ENCODE measurements at places on chromosomes 13 and 19.
A peak's percentile ranks its signal among the peaks of the same experiment; 100 is the strongest.

DNA sequence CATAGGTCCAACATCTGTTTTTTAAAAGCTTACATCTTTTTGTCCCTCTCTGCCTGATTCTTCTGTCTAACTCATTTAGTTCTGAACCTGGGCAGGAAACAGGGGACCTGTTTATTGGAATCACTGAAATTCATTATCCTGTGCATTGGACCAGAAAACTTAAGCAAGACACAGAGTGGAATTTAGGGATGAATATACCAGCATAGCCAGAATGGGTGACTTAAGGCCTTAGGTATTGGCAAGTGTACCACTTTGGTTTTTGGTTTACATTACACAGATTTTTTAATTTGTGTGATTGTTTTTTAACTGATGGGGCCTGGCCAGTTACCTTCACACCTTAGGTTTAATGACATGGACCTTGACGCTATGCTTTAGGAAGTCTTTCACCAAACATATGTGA, 232.5 kb downstream of the GPC5 start:
- DNase-seq = no peak

DNA sequence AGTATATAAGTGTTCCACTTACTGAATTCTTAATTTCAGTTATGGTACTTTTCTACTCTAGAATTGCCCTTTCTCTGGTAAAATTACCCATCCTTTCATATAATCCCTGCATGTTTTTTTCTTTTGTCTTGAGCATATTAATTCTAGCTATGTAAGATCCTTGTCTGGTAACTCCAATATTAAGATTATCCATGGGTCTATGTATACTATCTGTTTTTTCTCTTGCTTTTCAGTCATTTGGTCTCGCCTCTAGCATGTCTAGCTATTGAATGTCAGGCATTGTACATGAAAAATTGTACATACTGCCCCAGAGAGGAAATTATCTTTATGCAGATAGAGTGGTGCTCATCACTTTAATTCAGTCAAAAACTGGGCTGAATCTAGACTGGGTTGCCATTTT, 50.4 kb upstream of the CALM3 start:
- no peak for DNase-seq

DNA sequence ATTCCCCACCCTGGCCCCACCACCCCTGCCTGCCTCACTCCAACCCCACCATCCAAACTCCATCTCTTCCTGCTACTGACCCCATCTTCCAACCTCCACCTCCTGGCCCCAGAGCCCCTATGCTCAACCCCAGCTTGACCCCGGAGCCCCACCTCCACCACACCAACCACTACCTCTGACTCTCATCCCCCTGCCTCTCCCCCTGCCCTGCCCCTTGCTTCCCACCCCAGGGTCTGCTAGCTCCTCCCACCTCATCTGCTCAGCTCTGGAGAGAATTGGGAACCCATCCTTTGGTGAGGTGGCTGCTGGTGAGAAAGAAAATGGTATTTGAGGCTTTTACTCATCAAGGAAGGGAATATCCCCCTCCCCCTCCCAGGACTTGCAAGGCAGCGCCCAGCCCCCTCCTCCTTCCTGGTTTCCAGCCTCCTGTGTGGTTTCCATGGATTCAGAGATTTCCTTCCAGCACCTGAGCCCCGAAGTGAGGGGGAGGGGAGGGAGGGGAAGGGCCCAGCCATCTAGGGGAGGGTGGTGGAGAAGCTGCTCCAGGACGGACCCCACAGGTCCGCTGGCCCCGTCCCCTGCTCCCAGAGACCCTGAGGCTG, 11.4 kb upstream of the PEPD start:
- DNase-seq = no peak

- peak; percentile 82 for DNase-seq
Measured at GRCh38 chr13:79867254-79867653, 386.3 kb downstream of the NDFIP2 start.

GRCh38 chr19:35155441-35155840, 906 bp downstream of the FXYD5 start:
- DNase-seq = no peak

DNA sequence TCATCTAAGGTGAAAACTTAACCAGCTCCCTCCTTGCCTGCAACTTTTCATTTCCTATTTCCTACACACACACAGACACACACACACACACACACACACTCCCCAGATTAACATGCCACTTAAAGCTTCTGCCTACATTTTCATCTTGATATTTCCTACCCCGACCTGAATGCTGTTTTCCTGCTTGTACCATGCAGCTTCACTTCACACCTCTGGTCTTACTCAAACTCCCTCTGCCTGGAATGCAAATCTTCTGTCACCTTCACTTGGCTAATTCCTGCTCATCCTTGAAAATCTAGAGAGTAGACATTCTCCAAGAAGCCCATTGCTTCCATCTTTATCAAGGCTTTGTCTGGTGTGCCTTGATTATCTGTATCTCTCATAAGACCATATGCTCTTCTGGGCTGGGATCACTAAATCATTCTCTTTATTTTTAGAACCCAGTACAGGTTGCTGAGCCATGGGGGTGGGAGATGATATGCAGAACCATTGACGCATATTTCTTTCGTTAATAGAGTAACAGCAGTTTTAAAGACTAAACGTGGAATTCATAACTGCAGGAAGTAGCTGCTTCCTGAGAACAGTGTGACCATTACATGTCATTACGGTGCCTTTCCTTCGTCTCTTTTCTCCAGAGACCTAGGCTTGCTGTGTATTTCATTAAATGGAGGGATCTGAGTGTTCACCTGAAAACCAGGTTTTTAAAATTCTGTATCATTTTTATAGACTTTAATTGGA, 37.7 kb downstream of the CNMD start:
- no peak for DNase-seq

- no peak for DNase-seq
Measured at GRCh38 chr19:41325947-41326706, 16.2 kb downstream of the CCDC97 start.

DNA sequence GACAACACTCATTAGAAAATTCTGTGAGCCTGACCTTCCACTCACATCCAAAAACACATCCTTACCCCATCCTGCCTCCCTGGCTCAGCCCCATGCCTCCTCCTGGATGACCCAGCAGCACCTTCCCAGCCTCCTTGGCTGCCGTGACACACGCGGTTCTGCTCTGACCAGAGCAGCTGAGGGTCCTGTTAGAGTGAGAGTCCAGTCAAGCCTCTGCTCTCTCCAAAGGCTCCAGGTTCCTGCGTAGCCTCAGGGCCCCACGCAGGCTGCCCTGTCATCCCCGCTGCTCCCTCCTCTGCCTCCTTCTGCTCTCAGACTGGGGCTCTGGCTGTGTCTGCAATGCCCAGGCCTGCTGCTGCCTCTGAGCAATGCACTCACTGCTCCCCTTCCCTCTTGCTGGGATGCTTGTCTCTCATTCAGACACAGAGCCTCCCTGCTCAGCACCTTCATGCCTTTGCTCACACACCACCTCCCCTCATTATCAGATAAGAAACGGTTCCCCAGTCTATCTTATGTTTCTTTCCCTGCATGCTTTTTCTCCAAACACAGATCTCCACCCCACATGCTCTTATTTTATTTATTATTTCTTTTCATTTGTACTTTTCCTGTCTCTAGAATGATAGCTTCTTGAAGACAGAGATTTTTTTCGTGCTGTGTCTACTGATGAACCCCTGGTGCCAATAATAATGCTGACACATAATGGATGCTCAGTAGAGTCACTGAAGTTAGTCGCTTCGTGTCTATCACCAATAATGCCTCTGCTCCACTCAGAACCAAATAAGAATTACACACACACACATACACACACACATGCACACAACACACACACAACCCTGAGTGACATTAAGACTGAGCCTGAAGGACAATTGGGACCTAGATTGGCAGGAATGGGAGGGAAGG, 10.2 kb upstream of the SIGLEC6 start:
- no peak for DNase-seq

- DNase-seq = no peak
Measured at GRCh38 chr19:37251308-37252229, 33.6 kb downstream of the ZNF383 start.

- DNase-seq = no peak
Measured at GRCh38 chr13:41660411-41660810, 203.1 kb downstream of the RGCC start.

DNA sequence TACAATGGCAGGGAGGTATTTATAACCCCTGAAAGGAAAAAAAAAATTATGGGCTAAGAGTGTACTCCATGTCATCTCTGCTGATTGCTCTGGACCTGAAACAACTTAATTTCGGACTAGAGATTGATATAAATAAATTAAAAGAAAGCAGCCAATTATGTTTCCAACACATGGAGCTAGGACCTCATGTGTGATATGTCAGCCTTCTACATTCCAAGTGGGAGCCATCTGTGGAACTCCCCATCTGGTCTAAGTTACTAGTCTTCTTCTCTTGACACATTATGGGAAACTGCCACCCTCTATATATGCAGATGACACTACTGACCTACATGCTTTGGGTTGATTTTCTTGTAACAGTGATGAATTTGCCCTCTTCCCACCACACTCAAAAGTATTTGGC, 86.1 kb downstream of the FLT1 start:
- DNase-seq = no peak

DNA sequence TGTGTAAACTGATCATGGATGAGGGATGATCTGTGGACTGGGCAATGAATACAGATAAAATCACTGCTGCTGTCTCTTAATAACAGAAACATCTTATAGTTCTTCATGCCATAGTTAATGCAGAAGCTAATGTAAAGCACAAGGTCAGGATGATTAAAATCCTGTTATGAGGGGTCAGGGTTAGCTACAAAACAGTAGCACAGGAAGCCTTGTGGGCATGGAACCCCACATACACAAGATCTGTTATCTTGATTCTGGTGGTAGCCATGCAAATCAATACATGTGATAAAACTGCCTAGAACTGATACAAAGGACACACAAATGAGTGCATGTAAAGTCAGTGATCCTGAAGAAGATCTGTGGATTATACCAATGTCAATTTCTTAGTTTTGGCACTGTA, 96.4 kb downstream of the KLF12 start:
- DNase-seq = no peak

- no peak for DNase-seq
Measured at GRCh38 chr13:76245920-76246319, 609.8 kb downstream of the LMO7 start.

GRCh38 chr19:23822735-23823134, 64.0 kb upstream of the ZNF681 start:
- no peak for DNase-seq

DNA sequence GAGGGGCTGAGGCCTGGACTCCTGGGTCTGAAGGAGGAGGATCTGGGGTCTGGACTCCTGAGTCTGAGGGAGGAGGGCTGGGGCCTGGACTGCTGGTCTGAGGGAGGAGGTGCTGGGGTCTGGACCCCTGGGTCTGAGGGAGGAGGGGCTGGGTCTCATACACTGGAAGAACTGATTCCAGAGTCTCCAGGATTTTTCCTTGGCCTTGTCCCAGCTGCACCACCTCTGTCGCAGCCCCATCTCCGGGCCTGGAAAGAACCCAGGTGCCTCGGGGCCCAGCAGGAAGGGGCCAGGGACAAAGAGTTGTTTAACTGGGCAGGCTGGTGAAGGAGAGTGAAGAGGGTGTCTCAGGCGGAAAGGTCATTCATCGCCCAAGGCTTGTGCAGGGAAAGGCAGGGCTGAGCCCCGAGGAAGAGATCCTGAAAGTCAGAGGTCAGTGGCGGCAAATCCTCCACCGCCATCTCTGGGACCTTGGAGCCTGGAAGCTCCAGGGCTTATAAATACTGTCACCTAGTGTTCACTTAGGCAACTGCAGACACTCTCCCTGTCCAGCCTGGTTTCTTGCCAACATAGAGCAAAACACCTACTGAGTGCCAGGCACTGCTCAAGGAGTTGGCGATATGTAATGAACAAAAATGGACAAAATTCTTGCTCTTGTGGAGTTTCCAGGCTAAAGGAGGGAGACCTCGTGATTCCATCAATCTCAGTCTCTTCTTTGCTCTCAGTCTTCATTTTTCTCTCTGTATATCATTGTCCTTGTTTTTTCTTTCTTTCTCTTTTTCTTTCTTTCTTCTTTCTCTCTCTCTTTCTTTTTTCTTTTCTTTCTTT, 4.4 kb upstream of the KCNN4 start:
- peak; percentile 73 for DNase-seq

DNA sequence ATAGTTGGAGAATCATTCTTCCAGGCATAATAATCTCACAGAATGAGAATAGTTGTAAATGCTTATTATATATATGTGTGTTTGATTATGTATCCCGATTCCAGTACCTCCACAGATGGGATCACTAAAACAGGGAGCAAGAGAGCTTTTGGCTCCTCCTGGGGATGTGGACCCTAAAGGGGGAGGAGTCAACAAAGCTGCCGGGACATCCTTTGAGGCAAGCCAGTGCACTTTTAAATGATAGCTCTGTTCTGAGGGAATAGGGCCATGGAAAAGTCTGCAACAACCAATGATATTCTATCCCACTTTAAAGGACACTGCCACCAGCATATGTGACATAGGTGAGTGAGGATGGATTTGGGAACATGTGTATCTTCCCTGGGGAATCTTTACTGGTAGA, 40.8 kb downstream of the SLITRK5 start:
- no peak for DNase-seq

DNA sequence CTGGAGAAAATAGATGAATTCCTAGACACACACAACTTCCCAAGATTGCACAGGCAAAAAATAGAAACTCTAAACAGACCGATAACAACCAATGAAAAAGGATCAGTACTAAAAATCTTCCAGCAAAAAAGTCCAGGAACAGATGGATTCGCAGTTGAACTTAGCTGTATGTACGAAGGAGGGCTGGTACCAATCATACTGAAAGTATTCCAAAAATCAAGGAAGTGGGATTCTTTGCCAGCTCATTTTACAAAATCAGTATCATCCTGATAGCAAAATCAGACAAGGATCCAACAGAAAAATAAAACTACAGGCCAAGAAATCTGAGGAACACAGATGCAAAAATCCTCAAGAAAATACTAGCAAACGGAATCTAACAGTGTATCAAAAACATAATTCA, 6.5 kb upstream of the LILRB2 start:
- no peak for DNase-seq

- DNase-seq = no peak
Measured at GRCh38 chr13:96821381-96821780, 172.9 kb downstream of the OXGR1 start.

DNA sequence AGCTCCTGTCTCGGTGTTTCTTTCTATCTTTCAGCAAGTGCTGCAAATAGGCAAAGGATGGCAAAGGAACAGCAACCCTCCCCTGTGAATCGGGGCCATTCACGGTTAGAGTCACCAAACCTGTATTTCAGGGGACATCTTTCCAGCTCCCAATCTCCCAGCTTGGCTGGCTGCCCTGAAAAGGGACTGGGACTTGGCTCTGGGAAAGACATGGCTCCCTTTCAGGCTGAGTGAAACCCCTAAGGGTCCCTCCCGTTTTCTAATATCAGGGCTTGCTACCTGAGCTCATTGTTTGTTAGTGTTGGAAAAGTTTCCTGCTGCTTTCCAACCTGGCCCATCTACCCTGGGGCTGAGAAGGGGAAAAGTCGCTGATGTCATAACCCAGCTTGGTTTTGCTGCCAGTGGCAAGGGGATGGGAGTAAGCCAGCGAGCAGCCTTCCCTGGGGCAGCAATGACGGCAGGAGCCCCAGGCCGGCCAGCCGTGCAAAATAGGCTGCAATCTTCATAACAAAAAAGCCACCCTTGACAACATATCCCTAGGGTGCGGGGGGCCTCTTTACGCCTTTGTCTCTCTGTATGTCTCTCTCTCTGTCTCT, 29.9 kb downstream of the SERP2 start:
- DNase-seq = no peak

- DNase-seq = no peak
Measured at GRCh38 chr13:50388481-50388880, 373.2 kb downstream of the KCNRG start.

All from Jurkat, Clone E6-1 (cell line).